A549 treated with dexamethasone at 1 μM for 4 hours (cell line): ENCODE measurements at places on chromosomes 1 and 21. TPM values are rescaled to one million over a fixed set of nuclear protein-coding genes. Genes with fewer than 3 reads are reported as not detected.

Gene SHISA4
- 12.2 to 19.4 TPM (median 17.2 TPM) in 5 replicates for total RNA-seq

Gene CELA2B
- total RNA-seq = 0.13 TPM in 1 of 5 replicates, not detected in the others

Gene AIM2
- total RNA-seq = not detected in 5 replicates

Gene PER3
- 0.58 to 1.2 TPM (median 1.0 TPM) in 5 replicates for total RNA-seq

Gene PDE4B
- total RNA-seq = 5.0 to 5.9 TPM (median 5.6 TPM) in 5 replicates

Gene CDC14A
- total RNA-seq = 2.1 to 3.7 TPM (median 2.8 TPM) in 5 replicates

Gene ADAMTSL4
- total RNA-seq = 2.8 to 7.6 TPM (median 6.2 TPM) in 5 replicates

Gene PTPRF
- total RNA-seq = 70.7 to 107 TPM (median 104 TPM) in 5 replicates

Gene PALMD
- total RNA-seq = 0.16 to 0.27 TPM (median 0.19 TPM) in 5 replicates

Gene SPATA45
- total RNA-seq = 0.20 to 0.46 TPM (median 0.42 TPM) in 3 of 5 replicates, not detected in the others

Gene STRIP1
- 10.7 to 14.9 TPM (median 12.5 TPM) in 5 replicates for total RNA-seq

Gene LHX4
- 0.24 to 0.41 TPM (median 0.32 TPM) in 5 replicates for total RNA-seq

Gene CD164L2
- not detected in 5 replicates for total RNA-seq

Gene RBP7
- total RNA-seq = 4.5 to 6.1 TPM (median 5.4 TPM) in 5 replicates

Gene FCRL6
- not detected in 5 replicates for total RNA-seq
